Effector memory CD8-positive, alpha-beta T cell (primary cell): ENCODE measurements at places on chromosomes 1 and 21.

DNA sequence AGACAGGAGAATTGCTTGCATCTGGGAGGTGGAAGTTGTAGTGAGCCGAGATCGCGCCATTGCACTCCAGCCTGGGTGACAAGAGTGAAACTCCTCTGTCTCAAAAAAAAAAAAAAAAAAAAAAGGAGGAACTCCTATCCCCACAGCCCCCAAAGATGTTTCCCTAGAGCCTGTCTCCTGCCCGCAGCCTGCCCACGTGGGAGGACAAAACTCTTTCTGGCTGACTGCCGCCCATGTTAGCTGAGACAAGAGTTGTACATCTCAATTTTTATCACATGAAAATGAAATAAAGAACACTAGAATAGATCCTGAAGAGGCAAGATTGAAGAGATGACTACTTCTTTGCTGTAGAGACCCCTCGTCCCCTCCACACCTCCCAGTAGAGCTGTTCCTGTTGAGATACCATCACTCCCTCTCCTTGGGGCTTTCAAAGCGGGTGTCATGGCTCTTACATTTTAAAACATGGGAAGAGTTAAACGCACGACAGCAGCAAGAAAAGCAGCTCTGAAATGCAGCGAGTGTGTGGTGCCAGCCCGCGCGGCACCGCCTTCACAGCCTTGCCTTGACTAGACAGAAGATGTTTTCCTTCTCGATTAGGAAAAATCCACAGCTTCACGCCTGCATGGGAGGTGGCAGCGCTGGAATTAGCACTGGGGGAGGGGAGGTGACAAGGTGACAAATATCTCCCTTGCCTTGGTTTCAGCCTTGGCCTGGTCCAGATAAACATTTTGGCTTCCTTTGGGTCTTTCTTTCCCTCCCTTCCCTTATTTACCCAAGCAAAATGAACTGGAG lies 253.4 kb upstream of the CSF3R start:
- DNase-seq, result no peak

DNA sequence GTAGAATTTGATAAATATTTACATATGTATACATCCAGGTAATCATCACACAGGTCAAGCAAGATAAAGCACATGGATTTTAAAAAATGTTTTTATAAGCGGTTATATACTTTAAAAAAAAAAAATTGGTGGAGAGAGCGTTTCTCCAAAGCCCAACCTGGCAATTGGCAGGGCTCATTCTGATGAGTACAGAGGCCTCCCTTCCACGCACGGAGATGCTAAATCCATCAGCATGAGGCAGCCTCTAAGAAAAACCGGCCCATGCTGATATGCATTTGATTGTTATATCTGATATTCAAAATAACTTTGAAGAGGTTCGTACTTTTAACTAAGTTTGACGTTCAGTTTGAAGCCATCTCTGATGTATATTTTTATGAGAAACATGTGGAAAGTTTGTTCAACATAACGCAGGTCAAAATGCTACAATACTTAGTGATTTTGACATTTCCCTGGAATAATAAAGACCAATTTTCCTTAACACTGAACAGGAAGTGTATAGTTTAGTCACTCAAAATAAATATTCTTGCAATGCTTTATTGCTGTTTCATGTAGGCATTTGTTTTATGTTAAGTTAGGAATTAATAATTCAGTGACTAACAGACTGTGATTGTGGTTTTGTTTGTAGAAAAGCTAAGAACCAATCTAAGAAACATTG lies 151.7 kb downstream of the NR5A2 start:
- no peak for DNase-seq

DNA sequence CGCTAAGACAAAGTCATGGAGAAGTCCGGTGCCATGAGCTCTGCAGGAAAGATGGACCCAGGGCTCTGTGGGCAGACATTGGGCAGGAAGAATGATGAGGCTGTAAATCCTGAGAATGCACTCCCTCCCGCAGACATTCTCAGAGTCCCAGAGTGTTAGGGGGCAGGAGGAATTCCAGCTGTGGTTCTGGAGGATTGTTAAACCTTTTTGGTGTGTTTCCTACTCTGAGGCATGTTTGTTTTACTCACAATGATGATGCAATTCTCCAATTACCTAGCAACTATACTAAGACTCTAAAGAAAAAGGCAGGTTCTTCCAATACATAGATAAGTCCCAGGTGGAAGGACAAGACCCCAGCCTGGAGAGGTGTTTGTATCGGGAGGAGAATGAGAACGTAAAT lies 2.8 kb upstream of the CAPN9 start:
- no peak for DNase-seq

- no peak for DNase-seq
Observed at GRCh38 chr1:154801234-154802011, 68.7 kb downstream of the KCNN3 start.

- no peak for DNase-seq
Observed at GRCh38 chr1:116794804-116795481, 40.7 kb downstream of the CD2 start.
